Effector memory CD4-positive, alpha-beta T cell (primary cell): ENCODE measurements at places on chromosomes 4 and X.

DNA sequence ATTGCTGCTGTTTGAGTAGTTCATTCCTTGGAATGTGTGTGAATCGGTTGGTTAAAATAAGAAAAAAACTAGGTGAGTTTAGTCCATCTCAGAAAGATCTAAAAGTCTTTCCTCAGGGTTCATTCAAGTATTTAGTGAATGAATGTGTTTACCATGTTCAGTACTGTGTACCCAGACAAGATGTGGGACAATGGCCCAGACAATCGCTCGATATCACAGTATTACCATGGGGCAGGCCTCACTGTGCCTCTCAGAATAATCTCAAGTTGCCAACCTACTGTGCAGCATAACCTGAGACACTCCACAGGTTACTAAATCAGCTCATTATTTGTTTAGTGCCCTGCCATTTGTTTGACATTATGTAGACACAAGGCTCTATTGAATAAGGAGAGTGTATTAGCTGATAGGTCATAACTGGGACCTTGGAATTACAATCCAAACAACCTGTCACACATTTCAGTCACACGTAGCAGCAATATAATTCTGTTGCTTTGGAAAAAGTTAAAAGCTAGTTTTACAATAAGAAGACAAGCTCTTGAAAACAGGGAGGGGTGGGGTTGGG, 24.9 kb upstream of the AMOT start:
- DNase-seq, result no peak

DNA sequence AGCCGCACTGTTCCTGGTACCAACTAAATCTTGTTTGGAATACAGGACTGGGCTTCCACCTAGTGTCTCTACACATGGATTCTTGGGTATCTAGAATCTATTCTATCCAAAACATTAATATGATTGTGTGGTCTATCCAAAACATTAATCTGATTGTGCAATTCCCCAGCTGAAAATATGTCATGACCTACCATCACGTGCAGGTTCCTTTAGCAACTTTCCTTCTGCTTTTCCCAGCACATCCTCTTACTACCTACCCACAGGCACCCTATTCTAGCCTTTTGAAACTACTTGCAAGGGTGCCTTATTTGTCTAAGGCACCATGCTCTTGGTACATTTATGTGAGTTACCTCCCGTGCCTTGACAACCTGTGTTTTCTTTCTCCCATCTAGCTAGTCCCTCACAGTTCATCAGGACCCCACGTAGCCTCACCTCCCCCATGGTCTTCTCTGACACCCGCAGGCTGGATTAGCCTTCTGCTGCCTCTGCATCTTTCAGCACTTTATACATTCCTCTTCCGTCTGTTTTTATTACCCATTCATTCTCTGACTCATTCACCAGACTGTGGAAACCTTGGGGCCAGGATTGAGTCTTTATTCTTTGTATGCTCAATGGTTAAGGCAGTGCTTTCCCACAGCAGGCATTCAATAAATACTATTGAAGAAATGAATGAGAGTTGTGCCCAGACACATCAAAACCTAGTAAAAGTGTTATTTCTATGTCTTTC, 88.8 kb upstream of the FAM9B start:
- DNase-seq, result no peak

DNA sequence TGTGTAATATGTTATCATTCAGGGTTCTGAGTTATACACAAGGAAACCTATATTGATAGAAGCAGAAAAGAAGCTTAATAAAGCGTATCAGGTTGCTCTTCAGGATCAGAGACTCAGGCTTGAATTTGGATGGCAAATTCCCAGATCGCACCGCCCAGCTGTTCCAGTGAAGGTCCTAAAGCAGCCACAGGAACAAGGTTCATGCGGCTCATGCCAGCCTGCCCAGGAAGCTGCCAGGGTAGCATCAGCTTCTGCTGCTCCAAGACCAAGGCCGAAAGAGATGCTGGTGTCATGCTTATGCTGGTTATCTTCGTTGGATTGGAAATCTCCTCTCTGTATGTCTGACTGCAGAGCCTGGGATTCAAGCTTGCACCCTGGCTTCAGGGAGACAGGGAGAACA, 127.7 kb downstream of the MANBA start:
- DNase-seq, result no peak

GRCh38 chrX:13464599-13465275, 104.7 kb upstream of the EGFL6 start:
- no peak for DNase-seq

- no peak for DNase-seq
These were observed 15.7 kb downstream of the FOXR2 start for GRCh38 chrX:55638933-55639332.

DNA sequence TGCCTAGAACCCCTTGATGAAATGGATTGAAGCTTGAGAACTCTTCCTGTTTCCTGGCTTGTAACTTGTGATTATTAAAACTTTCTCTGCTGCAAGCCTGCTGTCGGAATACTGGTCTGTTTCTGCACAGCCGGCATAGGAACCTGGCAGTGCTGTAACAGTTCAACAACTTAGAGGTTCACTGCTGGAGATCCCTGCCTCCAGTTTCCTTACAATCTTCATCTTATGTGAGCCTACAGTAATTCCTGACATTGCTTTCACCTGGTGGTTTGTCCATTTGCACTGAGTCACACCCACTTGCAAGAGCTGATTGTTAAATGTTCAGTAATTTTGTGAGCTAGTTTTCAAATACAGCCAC, 1.3 kb upstream of the SEPSECS start:
- DNase-seq, result no peak

GRCh38 chr4:163663454-163664225, 169.2 kb downstream of the TMA16 start:
- no peak for DNase-seq

DNA sequence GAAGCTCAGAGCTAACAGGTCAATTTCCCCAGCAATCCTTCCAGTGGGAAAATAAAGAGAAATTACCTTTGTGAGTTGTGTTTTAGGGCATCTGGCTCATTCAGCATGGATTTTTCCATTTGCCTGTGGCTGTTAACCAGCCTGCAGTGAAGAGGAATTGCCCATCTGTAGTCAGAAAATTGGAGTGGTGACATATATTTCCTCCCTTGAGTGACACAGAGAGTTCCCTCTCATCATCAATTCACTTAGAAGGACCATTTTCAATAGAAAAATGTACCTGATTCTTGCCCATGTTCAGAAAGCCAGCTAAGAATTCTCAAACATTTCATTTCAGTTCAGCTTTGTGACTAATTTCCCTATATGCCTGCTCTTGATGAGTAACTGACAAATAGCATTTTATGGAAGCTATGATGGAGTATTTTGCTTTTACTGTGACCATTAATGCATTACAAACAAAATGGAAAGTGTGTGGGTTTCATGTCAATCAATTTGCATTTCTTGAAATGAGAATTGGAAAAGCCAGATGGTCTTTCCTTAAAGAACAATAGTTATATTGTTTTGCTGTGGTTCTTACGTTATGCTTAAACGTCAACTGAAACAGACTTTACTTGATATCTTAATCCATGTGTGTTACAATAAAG, 155.8 kb downstream of the NWD2 start:
- DNase-seq, result no peak

GRCh38 chrX:70087857-70088630, 25.8 kb downstream of the OTUD6A start:
- DNase-seq, result no peak

GRCh38 chrX:40855411-40855810, 120.1 kb upstream of the MED14 start:
- DNase-seq, result no peak

DNA sequence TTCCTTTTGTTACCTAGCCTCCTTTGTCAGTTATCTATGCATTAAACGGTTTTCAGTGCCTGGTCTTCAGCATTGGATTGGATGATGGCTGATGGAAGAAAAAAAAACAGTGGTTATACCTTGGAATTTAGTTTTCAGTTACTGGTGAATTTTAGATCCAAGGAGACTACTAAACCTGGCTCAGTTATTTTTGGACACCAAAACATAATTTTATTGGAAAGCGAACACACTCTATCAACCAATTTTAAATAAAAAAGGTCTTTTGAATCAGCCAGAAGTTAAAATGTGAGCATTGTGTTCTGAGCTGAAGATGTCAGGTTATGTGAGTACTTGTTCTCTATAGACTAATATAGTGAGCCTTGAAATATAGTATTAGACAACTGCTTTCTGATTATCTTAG, 32.1 kb downstream of the FGF2 start:
- no peak for DNase-seq

DNA sequence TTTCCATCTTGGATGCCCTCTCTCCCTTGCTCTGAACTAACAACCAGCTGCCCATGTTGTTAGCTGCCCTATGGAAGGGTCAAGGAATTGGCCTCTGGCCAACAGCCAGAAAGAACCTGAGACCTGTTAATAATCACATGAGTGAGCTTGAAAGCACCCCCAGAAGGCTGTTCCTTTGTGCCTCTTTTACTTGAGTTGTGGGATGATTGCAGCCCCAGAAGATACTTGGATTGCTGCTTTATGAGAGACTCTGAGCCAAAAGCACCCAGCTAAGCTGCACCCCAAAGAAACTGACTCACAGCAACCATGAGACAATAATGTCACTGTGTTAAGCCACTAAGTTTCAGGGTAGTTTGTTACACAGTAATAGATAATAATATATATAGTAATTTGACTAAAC, 73.3 kb downstream of the FRYL start:
- no peak for DNase-seq

- no peak for DNase-seq
These were observed 1009.8 kb upstream of the SLIT2 start for GRCh38 chr4:19241895-19242294.

DNA sequence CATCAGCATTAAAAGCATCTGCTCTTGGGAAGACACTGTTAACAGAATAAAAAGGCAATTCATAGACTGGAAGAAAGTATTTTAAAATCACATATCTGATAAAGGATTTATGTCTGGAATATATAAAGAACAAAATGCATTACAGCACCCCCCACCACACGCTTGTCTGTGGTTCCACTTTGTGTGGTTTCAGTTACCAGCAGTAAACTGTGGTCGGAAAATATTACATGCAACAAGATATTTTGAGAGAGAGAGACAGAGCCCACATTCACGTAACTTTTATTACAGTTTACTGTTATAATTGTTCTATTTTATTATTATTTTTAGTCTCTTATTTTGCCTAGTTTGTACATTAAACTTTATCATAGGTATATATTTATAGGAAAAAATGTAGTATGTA, 21.2 kb upstream of the PDE6B start:
- no peak for DNase-seq

DNA sequence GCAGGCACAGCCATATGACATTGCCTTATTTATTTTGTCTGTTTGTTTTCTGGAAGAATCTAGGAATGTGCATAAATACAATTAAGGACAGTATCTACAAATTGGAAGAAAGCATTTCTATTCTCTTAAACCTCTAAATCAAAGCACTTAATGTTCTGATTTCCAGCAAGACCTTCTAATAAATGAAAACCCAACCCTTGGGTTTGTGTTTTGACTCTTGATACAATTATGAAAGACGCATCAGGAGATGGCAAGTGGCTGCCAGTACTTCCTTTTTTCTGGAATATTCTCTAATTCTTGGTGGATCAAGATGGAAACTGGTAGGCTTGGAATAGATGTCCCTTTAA, 437 bp upstream of the CPE start:
- DNase-seq, result no peak

DNA sequence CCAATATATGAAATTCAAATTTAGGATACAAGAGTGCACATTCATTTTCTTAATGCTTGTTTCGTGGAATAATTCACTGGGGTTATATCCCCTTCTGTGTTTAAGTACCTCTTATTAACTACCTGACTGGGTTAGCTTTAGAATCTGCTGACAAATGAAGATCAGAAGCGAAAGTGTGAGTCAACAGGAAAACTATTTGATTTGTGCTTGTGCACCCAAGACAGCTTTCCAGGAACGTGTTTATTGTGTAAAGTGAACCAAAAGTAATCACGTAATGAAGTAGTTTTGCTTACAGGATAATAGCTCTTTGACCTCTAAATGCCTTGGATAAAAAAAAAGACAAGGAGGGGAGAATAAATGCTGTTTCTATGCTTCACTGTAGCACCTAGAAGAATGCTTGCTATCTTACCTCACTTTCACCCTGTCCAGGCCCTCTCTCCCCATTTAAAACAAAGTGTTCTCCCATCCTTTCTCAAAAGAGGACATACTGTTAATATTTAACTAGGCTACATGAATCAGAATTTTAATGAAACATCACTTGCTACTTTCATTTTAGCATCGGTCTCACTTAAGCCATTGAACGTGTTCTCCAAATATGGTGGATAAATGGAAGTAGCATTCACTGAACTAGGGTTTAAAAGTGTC, 141.9 kb downstream of the THOC2 start:
- no peak for DNase-seq

- no peak for DNase-seq
These were observed 39.3 kb downstream of the NUDT6 start for GRCh38 chr4:122882857-122883735.

DNA sequence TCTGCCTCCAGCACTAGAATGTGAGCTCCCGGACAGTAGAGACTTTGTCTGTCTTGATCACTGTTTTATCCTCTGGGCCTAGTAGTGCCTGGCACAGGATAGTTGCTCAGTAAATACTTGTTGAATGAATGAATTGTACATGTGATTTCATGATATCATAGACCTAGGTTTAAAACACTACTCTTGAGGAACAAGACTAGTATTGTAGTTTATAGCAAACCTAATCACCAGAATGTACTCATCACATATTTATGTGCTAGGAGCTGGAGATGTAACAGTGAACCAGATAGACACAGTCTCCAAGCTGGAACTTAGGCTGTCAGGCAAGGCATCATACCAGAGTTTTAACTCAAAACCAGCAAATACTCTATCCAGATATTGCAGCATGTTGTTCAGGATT, 23.5 kb downstream of the GAB3 start:
- no peak for DNase-seq

DNA sequence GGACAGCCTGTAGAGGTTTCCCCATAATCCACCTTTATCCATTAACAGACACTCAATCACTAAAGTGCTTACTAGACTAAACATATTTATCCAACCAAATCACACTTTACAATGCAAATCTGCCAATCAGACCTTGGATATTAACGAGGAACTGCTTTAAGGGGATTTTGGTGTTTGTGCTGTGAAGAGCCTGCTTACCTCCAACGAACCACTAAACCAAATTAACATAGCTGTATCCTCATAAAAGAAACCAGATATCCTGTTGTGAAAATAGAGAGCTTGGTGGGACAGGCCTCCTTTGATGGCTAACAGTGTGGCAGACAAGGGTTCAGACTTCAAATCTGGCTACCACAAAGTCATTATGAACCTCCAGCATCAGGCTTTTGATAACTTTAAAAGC, 252.6 kb upstream of the HAND2 start:
- no peak for DNase-seq

GRCh38 chr4:102604222-102604940, 103.2 kb downstream of the NFKB1 start:
- DNase-seq, result no peak
